ENCODE measurements at places on chromosomes 11 and 22.

DNA sequence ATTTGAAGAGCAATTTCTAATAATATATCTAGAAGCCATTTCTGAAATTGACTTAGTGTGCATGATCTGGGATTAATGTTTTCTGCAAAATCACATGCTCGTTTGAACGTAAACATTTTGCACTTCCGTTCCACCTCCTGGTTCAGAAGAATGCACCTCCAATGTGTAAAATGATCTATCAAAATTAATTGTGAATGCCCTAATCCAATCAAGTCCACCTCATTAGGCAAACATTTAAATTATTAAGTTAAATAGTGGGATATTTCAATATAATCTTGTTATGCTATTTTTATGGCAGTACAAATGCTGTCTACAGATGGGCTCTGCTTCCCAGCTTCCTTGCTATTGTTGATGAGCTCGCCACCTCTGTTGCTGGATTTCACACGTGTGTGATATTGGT lies 542.5 kb downstream of the INSC start:
- no peak for DNase-seq
- no peak overlapping the region for H3K4me3 ChIP-seq
- no peaks in the 10 kb centered on the region for H3K36me3 ChIP-seq
- H3K27ac ChIP-seq = no peak overlapping the region
- H3K27me3 ChIP-seq = peaks cover 3% of the 10 kb centered on the region

GRCh38 chr11:64035576-64035975 lies at the start of gene FLRT1:
Gene FLRT1, plus strand, starts transcription at chr11:64035931. Its CDS starts 80,337 bp downstream, at chr11:64116268.
- no peak within 1 kb of the TSS for H3K27ac ChIP-seq
- no peak within 1 kb of the TSS for H3K4me3 ChIP-seq
- peaks cover 42% of the 10 kb centered on the region for H3K27me3 ChIP-seq
- no peaks in the 10 kb centered on the region for H3K36me3 ChIP-seq
- peaks cover 3% of the 10 kb centered on the region for H3K4me1 ChIP-seq

- peaks cover 5% of the 10 kb centered on the region for H3K36me3 ChIP-seq
- DNase-seq = no peak
- H3K4me1 ChIP-seq = peaks cover 2% of the 10 kb centered on the region
- H3K27ac ChIP-seq = no peak overlapping the region
- H3K4me3 ChIP-seq = no peak overlapping the region
- H3K27me3 ChIP-seq = no peaks in the 10 kb centered on the region
These were observed 31.9 kb downstream of the PPP2R1B start for GRCh38 chr11:111734101-111734953.

- H3K36me3 ChIP-seq = peaks cover 9% of the 10 kb centered on the region
- DNase-seq = no peak
- H3K27ac ChIP-seq = no peak overlapping the region
- H3K4me3 ChIP-seq = no peak overlapping the region
- no peaks in the 10 kb centered on the region for H3K4me1 ChIP-seq
- H3K27me3 ChIP-seq = no peaks in the 10 kb centered on the region
These were observed 30.2 kb upstream of the B3GNT6 start for GRCh38 chr11:77003963-77004362.

DNA sequence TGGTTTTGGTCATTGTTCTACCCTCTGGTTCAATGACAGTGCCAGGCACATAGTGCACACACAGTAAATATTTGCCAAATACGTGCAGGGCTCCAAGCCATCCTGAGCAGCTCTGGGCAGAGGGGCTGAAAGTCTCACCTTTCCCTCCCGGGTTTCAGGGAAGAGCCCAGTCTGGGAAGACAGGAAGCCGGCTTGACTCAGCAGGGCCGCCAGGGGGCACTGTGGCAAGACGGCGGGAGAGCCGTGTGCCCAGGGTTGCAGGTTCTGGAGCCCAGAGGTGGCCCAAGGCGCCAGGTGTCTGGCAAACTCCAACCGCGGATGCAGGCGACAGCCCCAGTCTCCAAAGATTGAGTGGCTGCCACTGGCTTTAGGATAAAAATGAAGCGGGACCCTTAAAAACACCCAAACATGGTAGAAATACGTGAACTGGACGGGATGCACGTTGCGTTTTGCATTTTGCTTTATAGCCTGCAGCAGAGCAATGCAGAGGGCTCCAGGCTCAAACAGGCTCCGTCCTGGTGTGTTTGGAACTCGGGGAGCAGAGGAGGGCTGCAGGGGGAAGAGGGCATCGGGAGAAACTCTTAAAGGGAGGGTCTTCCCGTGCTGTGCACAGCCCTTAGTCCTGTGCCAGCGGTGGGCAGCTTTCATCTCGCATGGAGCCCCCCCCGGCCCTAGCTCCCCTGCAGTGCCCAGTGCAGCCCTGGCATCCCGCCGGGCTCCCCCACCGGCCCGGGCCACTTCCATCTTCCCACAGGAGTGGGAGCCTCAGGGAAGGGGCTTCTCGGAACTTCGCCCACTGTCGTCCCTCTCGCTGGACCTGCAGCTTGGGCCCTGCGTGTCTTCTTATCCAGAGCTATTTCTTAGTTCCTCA lies 10.7 kb downstream of the KRTAP5-5 start:
- DNase-seq = no peak
- H3K27me3 ChIP-seq = peaks cover 14% of the 10 kb centered on the region
- no peaks in the 10 kb centered on the region for H3K36me3 ChIP-seq
- no peaks in the 10 kb centered on the region for H3K4me1 ChIP-seq

- H3K27ac ChIP-seq = no peak overlapping the region
- DNase-seq = no peak
- no peaks in the 10 kb centered on the region for H3K36me3 ChIP-seq
- no peak overlapping the region for H3K4me3 ChIP-seq
- H3K27me3 ChIP-seq = no peaks in the 10 kb centered on the region
- no peaks in the 10 kb centered on the region for H3K4me1 ChIP-seq
These were observed 688.5 kb downstream of the TBC1D22A start for GRCh38 chr22:47450876-47451475.

DNA sequence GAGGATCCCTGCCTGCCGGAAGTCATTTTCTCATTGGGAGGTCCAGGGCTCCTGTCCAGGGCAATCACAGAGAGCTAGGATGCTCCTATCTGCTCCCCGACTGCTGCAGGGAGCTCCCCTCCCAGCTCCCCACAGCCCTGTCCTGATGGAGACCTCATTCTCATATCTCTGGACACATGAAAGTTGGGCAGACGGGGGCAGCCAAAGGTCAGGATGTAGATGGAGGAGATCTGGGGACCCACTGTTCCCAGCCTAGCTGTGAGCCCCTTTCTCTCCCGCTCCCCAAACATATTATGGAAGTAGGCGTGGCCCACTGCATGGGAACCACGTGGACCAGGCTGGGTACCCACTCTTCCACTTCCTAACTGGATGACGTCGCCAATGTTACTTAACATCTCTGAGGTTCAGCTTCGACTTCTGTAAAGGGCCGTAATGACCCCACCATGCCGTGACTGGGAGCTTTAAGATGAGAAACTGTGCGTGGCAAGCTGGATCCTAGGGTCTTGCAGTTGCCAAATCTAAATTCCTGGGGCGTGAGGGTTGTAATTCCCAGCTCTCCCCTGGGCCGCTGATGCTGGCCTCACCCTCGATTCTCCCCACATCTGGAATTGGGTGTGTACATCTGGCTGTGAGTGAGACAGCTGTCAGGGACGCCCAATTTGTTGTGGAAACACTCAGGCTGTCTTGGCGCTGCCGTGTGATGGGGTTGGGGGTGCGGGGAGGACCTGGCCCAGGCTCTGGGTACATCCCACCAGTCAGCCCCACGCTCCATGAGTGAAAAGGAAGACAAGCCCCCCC lies 1.8 kb downstream of the CDC42EP2 start:
- H3K4me3 ChIP-seq = no peak overlapping the region
- no peaks in the 10 kb centered on the region for H3K36me3 ChIP-seq
- DNase-seq = no peak

DNA sequence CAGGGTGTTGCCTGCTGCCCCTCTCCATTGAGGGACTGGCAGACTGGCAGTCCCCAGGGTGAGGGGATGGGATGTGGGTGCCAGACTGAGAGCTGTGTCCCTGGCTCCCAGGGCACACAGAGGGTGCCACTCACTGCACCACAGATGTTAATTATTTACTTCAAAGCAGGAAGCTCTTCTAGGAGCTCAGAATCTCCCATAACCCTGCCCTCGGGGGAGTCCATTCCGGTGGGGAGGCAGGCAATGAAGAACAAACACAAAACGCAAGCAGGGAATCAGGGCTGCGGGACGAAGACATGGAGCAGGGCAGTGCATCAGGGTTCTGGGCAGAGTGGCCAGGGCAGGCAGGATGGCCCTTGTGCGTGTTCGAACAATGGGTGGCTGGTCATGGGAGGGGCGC lies 24.4 kb upstream of the FLRT1 start:
- peaks cover 5% of the 10 kb centered on the region for H3K4me1 ChIP-seq
- no peaks in the 10 kb centered on the region for H3K36me3 ChIP-seq
- no peak overlapping the region for H3K27ac ChIP-seq
- DNase-seq = no peak

DNA sequence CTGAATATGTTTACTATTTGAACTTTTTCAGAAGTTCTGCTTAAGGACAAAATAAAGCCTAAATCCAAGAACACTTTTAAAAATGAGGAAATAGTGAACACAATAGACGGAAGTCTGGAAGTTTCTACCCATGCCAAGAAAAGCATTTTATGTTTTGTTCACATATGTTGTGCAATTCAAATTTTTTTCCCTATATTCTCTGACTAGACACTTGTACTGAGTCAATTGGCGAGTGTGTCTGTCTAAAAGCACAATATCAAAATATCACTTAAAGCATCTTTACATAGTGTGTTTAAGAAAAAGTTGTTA lies 29.2 kb downstream of the INCENP start:
- H3K27me3 ChIP-seq = no peaks in the 10 kb centered on the region
- H3K4me1 ChIP-seq = no peaks in the 10 kb centered on the region
- H3K36me3 ChIP-seq = peaks cover 47% of the 10 kb centered on the region
- DNase-seq = no peak
- no peak overlapping the region for H3K4me3 ChIP-seq

DNA sequence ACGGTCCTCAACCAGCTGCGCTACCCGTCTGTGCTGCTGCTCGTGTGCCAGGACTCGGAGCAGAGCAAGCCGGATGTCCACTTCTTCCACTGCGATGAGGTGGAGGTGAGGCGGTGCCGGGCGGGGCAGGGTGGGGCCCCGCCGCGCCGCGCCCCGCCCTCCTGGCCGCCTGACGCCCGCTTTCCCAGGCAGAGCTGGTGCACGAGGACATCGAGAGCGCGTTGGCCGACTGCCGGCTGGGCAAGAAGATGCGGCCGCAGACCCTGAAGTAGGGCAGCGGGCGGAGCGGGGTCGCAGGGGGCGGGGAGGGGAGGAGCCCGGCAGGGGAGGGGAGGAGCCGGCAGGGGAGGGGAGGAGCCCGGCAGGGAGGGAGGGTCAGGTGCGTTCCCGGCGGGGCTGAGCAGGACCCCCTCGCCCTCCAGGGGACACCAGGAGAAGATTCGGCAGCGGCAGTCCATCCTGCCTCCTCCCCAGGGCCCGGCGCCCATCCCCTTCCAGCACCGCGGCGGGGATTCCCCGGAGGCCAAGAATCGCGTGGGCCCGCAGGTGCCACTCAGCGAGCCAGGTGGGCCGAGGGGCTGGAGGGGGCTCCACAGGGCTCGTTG lies 14.7 kb downstream of the EPS8L2 start:
- H3K4me3 ChIP-seq = peak overlapping the region; percentile 7
- DNase-seq = peak; percentile 61
- H3K27me3 ChIP-seq = peaks cover 26% of the 10 kb centered on the region
- peaks cover 17% of the 10 kb centered on the region for H3K4me1 ChIP-seq

DNA sequence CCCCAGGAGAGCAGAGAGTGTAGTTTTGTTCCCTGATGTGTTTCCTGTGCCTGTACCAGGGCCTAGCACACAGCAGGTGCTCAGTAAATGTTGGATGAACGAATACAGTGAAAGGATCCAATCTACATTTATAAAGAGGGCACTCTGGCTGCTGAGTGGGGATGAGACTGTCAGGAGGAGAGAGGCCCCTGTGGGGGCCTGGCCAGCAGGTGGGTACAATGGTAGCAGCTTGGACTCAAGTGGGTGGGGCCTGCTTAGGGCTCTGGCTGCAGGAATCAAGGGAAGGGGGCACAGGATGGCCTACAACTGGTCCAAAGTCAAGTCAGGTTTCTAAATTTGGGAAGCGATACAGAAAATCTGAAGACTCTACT lies 156.6 kb upstream of the GRK3 start:
- no peaks in the 10 kb centered on the region for H3K27me3 ChIP-seq
- peaks cover 35% of the 10 kb centered on the region for H3K4me1 ChIP-seq
- peaks cover under 1% of the 10 kb centered on the region for H3K36me3 ChIP-seq
- H3K4me3 ChIP-seq = no peak overlapping the region
- H3K27ac ChIP-seq = peak overlapping the region; percentile 13

DNA sequence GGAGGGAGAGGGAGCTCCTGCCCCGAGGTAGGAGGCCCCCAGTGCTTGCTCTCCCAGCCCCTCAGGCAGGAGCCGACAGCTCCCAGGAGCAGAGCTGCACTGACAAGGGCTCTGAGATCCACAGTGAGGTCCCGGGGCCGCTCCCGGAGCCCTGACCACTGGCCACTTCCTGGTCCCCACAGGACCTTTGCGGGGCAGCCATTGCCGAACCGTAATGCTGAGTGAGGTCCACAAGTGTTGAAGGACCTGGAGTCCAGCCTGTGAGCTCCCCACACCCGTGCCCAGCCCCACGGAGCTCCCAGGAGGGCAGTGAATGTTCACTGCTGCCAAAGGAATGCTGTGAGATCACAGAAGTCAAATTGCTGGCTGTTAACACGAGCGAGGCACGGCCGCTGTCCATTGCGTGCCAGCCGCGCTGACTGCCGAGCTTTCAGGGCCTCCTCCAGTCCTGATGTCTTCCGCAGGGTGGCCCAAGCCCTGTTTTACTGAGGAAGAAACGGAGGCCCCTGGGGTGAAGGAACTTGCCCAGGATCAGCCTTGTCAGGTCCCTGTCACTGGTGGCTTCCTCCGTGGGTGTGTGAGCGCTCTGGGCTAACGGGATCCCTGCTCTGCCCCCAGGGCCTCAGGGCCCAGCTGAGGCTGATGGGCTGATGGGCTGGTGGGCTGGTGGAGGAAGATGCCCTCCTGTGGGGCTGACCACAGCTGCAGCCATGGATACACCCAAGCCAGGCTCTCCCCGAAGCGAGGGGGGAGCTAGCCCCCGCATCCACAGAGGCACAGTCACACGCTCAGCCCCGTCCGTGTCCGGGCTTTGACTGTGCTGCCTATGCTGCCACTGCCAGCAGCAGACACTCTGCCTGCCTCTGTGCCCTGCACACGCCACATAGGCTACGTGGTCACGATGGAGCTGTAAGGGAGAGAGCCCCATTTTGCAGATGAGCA lies 70.8 kb downstream of the WNT7B start:
- no peaks in the 10 kb centered on the region for H3K4me1 ChIP-seq
- H3K27ac ChIP-seq = no peak overlapping the region
- no peak overlapping the region for H3K4me3 ChIP-seq
- H3K27me3 ChIP-seq = peaks cover 17% of the 10 kb centered on the region
